ENCODE measurements at places on chromosomes 2 and 18.

DNA sequence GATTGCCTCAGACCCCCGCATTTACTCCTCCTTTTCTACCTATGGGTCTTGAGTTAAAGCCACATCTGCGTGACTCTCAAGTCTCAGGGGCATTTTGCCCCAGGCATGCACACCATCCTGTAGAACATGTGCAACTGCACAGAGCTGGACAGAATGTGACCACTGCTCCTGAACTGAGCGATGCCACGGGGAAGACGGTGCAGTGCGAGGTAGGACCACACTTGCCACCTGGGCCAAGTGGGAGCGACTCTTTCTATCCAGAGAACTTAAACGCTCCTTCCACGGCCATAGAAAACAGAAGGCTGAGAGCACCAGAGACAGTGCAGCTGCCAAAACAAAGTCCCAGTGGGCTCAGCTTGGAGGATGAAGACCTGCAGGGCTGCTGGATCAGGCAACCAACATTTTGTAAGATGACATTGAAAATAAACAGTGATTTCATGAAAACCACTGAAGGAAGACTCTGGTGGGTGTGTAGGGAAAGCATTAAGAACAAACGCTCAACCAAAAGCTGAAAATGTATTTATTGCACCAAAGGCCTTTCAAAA, 149.0 kb upstream of the HDAC4 start:
- DNase-seq, result no peak

DNA sequence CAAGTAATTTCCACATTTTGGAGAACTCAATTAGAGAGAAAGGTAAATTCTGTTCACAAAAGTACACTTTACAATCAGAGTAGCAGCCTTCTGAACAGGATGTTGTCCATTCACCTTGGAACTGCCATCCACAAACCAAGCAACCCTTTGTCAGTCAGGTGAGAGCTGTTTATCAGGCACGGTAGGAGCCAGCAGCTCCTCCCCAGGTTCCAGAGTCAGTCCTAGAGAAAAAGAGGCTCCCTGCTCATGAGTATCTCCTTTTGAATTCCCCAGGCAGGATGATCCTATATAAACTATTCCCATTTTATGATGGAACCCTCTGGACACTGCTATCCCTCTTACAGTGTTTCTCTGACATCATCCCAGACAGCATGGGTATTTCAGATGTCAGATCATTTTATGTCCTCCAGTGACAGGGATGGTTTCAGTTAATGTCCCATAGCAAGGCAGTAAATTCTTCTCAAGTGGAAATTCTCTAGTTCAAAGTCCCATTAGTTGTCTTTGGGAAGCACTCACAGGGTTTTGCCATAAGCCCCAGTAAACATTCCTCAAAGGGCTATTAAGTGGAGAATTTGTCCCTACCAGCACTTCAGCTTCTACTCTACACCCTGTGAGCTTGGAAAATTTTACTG, 34.5 kb upstream of the CSRNP3 start:
- no peak for DNase-seq

DNA sequence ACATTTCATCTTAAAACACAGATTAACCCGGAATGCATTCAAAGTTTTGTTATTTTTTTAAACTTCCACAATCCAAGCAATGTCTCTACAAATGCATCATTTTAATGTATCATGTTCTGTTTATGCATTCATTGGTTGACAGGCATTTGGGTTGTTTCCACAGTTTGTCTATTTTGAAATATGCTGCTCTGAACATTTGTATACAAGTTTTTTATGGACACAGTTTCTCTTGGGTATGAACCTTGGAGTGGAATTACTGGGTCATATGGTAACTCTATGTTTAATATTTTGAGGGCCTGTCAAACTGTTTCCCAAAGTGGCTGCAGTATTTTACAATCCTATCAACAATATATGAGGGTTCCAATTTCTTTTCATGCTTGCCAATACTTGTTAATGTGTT, 57.3 kb downstream of the GULP1 start:
- no peak for DNase-seq

GRCh38 chr18:35581898-35582641, 530 bp downstream of the GALNT1 start:
- DNase-seq, result peak; percentile 4

DNA sequence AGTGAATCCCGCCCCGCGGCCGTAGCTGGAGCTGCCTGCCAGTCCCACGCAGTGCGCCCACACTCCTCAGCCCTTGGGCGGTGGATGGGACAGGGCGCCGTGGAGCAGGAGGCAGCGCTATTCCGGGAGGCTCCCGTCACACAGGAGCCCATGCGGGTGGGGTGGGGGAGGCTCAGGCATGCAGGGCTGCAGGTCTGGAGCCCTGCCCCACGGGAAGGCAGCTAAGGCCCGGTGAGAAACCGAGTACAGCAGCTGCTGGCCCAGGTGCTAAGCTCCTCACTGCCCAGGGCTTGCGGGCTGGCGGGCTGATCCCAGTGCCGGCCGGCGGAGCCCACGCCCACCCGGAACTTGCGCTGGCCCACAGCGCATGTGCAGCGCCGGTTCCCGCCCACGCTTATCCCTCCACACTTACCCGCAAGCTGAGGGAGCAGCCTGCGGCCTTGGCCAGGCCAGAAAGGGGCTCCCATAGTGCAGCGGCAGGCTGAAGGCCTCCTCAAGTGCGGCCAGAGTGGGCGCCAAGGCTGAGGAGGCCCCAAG, 1152.8 kb upstream of the CELF4 start:
- no peak for DNase-seq

DNA sequence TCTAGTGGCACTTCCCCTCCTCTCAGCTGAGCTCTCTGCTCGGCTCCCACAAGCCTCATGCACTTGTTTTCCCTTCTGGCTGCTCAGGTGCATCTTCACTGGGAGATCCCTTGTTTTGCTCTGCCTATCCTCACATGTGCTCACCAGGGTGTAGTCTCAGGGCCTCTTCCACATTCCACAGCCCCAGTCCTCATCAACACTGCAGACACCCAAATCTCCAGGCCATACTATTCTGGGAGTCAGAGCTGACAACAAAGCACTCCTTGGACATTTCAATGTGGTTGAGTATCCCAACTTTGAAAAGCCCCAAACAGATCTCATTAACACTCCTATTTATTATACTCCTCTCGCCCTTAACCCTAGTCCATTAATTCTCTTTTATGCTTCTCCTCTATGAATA, 71.3 kb downstream of the CCDC93 start:
- DNase-seq, result no peak

GRCh38 chr2:236744281-236744705, 174.7 kb downstream of the ACKR3 start:
- DNase-seq, result no peak

DNA sequence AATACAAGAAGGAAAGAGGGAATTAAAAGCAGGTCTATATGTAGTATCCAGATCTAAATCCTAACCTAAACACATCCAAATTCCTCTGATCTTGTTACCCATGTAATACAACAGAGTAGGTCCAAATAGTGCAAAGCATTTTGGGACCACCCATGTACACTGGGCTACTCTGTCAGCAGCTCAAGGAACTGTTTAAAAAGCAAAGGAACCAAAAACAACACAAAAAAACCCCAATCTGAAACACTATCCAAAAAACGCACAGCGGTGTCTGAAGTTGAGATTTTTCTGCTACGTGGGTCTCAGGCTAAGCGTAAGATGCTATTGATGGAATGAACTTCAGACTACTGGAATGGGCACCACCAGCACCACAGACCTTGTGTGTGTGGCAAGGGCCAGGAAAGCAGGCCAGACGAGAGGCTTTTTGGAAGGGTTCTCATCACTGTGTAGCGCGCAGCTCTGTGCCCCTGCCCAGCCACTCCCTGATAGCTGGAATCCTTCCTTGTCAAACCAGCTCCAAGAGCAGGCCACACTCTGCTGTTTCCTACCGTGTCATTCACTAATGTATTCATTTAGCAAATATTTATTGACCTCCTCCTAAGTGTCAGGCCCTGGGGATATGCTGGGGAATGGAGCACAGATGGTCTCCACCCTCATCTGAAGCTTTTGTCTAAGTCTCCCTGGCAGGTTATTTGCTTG, 101.4 kb downstream of the COLEC12 start:
- no peak for DNase-seq

GRCh38 chr2:96769814-96770213, 9.1 kb downstream of the CNNM4 start:
- DNase-seq, result no peak

- DNase-seq, result no peak
Observed at GRCh38 chr2:155630760-155631159, 701.8 kb downstream of the NR4A2 start.

DNA sequence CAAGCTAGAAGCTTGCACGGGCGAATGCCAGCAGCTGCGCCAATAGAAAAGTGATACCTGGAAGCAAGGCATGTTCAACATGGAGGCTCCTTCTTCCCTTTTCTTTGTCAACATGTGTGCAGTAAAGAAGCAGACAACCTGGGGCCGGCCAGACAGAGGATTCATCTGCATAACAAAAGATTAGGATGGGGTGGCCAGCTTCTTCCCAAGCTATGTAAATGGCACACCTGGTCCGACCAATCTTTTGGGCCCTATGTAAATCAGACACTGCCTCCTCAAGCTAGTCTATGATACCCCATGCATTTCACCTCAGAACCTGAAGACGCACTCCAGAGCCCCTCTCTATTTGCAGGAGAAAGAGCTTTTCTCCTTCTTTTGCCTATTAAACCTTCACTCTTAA, 66.4 kb upstream of the TGFA start:
- DNase-seq, result no peak

GRCh38 chr2:20676353-20677215, 9.6 kb downstream of the GDF7 start:
- no peak for DNase-seq

- no peak for DNase-seq
Observed at GRCh38 chr2:43057026-43057741, 169.2 kb downstream of the ZFP36L2 start.

DNA sequence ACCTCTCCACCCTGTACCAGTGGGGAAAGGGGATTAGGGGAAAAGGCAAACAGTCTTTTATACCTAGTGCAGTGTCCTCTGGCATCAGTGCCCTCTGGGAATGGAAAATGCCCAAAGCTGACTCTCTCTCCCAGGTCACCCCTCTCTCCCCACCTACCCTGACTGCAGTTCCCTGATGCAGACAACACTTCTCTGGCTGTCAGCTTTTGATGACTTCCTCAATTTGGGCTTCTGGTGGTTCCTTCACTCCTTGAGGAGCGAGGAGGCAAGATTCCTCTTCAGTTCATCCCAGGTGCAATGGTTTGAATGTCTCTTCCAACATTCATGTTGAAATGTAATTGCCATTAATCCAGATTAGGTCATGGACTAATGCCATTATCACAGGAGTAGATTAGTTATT, 19.7 kb upstream of the PPM1B start:
- DNase-seq, result no peak

DNA sequence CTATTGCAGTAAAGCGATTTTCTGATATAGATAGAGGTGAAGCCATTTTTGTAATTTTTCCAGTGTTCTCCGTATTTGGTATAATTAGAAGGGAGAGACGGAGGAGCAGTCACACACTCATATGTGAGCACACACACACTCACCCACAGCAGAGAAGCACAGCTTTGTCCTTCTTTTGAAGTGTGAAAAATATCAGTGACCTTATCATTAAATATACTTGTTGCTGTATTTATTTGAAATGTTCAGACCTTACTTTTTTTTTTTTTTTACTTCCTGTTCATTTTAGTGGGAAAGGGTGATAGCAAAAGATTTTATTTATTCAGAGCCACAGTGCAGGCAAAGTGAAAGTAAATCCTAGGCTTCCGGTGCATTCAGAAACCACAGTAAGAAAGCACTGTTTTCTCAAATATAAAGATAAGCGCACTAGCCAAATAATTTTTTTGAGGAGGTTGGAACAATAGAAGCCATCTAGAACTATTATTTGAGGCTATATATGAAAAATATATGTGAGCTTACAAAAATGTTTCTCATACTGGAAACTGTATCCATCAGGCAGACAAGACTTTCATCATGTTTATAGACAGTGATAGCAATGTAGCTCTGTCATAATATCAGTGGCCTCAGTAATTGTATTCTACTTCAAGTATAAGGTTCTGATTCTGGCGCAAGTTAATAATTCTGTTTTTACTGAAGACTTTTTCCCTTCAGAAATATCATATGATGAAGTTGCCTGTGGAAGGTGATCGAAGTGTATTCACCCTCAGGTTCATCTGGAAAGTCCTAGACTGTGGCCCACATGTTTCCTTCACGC, 37.2 kb downstream of the TSHZ1 start:
- DNase-seq, result no peak

- no peak for DNase-seq
Observed at GRCh38 chr2:111111101-111111755, 9.5 kb upstream of the BCL2L11 start.

DNA sequence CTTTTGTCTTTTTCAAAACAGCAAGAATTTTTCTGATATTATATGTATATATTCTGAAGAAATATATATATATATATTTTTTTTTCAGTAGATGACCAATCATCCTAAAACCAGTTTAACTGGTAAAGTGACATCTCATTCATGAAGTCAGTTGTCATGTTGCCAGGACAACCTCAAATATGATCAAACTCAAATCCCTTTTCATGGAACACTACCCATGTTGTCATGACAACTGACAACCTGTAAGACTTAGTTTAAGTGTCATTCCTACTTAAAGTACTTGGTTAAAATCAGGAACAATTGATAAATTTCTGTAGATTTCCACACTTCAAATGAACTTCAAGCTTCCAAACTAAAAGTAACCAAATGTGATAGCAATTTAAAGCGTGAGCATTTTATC, 101.8 kb upstream of the ERBB4 start:
- no peak for DNase-seq

GRCh38 chr2:30331038-30331437, 99.7 kb downstream of the LBH start:
- DNase-seq, result no peak

- no peak for DNase-seq
Observed at GRCh38 chr2:191690327-191690726, 12.4 kb downstream of the NABP1 start.

GRCh38 chr2:194166818-194167217, 1490.2 kb upstream of the SLC39A10 start:
- DNase-seq, result no peak

DNA sequence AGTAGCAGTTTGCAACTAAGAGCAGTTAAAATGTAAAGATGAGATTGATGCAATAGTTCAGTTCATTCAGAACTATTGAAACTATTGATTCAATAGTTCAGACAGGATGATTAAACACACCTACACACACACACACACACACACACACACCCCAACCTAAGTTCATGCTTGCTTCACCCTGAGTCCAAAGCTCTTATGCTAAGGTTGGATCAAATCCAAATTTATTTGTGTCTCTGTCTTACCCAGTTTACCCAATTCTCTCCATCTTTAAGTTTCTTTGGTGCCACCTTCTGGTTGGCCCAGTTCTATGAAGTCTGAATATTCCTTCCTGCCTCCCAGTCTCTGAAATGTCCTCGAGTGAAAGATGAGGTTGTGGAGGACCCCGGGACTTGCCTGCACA, 5.1 kb downstream of the SERPINB8 start:
- DNase-seq, result no peak

Data from effector memory CD4-positive, alpha-beta T cell (primary cell).